ENCODE measurements at places on chromosomes 2 and 18. TPM values are rescaled to one million over a fixed set of nuclear protein-coding genes. Genes with fewer than 3 reads are reported as not detected.

The L3MBTL4 gene
- total RNA-seq, result 0.87 TPM

DNA sequence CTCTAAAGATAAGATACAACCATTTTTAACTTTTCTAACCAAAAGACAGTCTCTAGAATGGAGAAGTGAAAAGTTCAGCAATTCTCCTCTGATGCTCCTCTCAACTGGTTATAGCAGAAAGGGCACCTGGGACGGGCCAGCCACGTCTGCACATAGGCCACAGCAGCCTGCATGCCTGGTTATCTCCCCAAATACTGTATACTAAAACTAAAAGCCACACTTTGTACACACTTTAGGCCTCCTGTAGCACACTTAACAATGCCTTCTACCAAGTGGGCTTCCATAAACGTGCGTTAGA, 179.1 kb downstream of the ANKRD44 start:
- no peak overlapping the region for H3K4me3 ChIP-seq
- no peak overlapping the region for H3K27ac ChIP-seq
- H3K4me1 ChIP-seq, result no peaks in the 10 kb centered on the region
- no peaks in the 10 kb centered on the region for H3K27me3 ChIP-seq

GRCh38 chr2:169891593-169892298, 64.5 kb downstream of the UBR3 start:
- H3K4me3 ChIP-seq, result no peak overlapping the region
- peaks cover 2% of the 10 kb centered on the region for H3K36me3 ChIP-seq
- DNase-seq, result no peak

- no peak overlapping the region for H3K4me3 ChIP-seq
- H3K27ac ChIP-seq, result no peak overlapping the region
- H3K36me3 ChIP-seq, result no peaks in the 10 kb centered on the region
- no peak for DNase-seq
- H3K27me3 ChIP-seq, result no peaks in the 10 kb centered on the region
- H3K4me1 ChIP-seq, result no peaks in the 10 kb centered on the region
Measured at GRCh38 chr18:27856820-27857219, 320.1 kb downstream of the CDH2 start.

DNA sequence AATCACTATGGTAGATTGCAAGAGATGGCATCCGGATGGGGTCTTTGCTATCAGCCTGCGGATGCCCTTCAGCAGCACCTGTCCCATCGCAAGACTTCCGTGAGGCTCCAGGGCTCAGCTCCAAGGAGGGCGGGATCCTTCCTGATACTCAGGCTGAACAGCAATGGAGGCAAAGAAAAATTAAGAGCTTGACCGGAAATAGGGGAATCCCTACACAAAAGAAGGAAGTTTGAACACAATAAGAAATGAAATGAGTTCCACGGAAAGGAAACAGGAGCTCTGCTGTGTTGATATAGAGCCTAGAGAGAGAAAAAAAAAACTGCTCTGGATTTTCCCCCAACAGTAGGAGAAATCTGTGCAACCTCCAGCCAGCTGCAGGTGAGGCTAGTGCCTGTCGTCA, 91.9 kb downstream of the ARL4C start:
- no peaks in the 10 kb centered on the region for H3K27me3 ChIP-seq
- no peaks in the 10 kb centered on the region for H3K36me3 ChIP-seq
- H3K4me3 ChIP-seq, result no peak overlapping the region

The ONECUT2 gene
- total RNA-seq, result 0.59 TPM

- no peaks in the 10 kb centered on the region for H3K4me1 ChIP-seq
- no peak for DNase-seq
- H3K27me3 ChIP-seq, result no peaks in the 10 kb centered on the region
- no peaks in the 10 kb centered on the region for H3K36me3 ChIP-seq
- H3K27ac ChIP-seq, result no peak overlapping the region
Measured at GRCh38 chr2:108417254-108417653, 31.8 kb upstream of the GCC2 start.

DNA sequence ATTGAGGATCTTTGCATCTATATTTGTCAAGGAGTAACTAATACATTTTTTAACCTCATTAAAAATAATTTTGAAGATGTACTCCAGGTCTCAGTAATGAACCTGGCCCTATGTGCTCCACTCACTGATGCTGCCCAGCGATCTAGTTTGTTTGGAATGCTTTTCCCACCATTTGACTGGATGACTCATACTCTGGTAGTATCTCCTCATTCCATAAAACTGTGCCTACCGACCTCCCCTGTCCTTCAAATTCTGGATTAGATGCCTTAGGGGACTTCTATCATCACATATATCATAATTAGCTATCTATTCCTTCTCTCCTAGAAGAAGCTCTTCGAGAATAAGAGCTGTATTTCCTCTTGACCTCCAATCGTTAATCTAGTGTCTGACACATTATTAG, 83.8 kb downstream of the FAM117B start:
- no peak overlapping the region for H3K27ac ChIP-seq
- H3K27me3 ChIP-seq, result no peaks in the 10 kb centered on the region
- no peaks in the 10 kb centered on the region for H3K36me3 ChIP-seq
- no peak overlapping the region for H3K4me3 ChIP-seq

DNA sequence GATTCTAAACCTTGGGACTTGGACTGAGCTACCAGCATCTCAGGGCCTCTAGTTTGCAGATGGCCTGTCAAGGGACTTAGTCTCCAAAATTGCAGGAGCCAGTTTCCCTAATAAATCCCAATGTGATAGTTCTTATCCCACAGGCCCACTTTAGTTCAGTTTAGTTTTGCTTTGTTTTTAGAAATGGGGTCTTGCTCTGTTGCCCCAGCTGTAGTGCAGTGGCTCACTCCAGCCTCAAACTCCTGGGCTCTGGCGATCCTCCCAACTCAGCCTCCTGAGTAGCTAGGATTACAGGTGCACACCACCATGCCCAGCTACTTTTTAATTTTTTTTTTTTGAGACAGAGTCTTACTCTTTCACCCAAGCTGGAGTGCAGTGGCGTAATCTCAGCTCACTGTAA, 2.6 kb upstream of the SF3B1 start:
- no peak overlapping the region for H3K27ac ChIP-seq
- H3K4me1 ChIP-seq, result peaks cover 16% of the 10 kb centered on the region
- H3K36me3 ChIP-seq, result peaks cover 10% of the 10 kb centered on the region
- H3K4me3 ChIP-seq, result no peak overlapping the region
- no peaks in the 10 kb centered on the region for H3K27me3 ChIP-seq

DNA sequence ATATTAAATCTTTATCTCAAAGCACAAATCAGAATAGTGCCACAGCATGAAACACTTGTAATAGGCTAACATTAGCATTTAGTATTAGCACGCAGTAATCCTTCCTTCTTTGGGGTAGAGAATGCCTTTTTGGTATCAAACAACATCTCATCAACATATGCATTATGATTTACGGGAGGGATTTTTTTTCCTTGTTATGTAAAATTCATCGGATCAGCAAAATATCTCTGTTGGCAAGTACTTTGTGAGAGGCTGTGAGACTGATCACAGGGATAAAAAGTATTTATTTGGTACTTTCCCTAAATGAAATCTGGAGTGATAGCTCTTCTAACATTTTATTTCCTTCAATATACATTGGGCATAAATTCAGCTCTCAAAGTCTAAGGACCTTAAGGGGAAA, 68.4 kb upstream of the TMEM178A start:
- H3K36me3 ChIP-seq, result no peaks in the 10 kb centered on the region
- H3K27me3 ChIP-seq, result no peaks in the 10 kb centered on the region
- no peaks in the 10 kb centered on the region for H3K4me1 ChIP-seq
- no peak overlapping the region for H3K4me3 ChIP-seq

Data from Panc1 (cell line).